ENCODE measurements at places on chromosomes 5 and 9. TPM values are rescaled to one million over a fixed set of nuclear protein-coding genes. Genes with fewer than 3 reads are reported as not detected.
A peak's percentile ranks its signal among the peaks of the same experiment; 100 is the strongest.

GPX3 gene
- 160 TPM for total RNA-seq

PFN3 gene
- not detected for total RNA-seq

- no peak for DNase-seq
Measured at GRCh38 chr5:8949908-8950307, 596.0 kb downstream of the SEMA5A start.

GRCh38 chr5:38695021-38695958, 138.8 kb upstream of the LIFR start:
- DNase-seq: no peak

GRCh38 chr5:181223058-181223728, at the start of gene TRIM41:
TSS of gene TRIM41 (plus strand) at chr5:181223281. CDS start at chr5:181224000, 719 bp downstream.
- DNase-seq: peak; percentile 99

LVRN gene
- total RNA-seq: 0.49 TPM

DNA sequence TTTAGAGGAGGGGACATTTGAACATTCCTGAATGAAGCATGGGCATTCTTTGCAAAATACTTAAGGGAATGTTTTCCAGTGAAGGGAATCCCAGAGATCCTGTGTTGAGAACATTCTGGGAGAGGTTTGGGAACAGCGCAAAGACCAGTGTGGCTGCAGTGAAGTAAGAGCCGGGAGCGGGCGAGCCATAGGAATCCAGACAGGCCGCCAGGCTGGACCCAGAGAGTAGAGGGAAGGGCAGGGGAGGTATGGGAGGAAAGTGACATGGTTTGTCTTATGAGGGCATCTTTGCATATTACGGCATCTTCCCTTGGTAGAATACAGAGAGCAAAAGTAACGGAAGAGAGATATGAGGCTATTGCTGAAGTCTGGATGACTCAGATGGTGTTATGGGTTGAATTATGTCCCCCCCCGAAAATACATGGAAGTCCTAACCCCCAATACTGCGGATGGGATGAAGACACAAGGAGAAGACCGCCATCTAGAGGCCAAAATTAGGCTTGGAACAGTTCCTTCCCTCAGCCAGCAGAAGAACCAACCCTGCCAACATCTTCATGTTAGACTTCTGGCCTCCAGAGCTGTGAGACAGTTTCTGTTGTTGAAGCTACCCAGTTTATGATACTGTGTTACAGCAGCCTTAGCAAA, 268.2 kb downstream of the MAST4 start:
- DNase-seq: no peak

DNA sequence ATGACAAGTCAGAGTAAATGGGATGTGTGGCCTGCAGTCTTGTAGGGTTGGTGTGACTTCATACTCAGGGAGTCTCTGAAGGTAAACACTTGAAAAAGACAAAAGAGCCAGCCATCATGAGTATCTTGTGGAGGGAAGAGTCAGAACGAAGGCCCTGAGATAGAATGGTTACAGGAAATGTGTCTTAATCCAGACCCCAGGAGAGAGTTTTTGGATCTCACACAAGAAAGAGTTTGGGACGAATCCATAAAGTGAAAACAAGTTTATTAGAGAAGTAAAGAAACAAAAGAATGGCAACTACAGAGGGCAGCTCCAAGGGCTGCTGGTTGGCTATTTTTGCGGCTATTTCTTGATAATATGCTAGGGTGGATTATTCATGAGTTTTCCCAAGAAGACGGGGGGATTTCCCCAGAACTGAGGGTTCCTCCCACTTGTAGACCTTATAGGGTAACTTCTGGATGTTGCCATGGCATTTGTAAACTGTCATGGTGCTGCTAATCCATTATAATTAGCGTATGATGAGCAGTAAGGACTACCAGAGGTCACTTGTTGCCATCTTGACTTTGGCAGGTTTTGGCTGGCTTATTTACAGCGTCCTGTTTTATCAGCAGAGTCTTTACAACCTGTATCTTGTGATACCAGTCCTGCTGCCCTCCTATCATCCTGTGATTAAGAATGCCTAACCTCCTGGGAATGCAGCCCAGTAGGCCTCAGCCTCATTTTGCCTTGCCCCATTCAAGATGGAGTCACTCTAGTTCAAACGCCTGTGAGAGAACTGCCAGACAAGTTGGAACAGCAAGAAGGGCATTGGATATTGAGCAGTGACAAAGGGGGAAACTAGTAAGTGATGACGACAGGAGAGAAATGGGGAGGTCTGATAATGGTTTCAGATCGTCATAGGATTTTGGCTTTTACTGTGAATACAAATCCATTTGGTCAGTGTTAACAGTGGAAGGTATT, 34.0 kb downstream of the MTRR start:
- no peak for DNase-seq

DNA sequence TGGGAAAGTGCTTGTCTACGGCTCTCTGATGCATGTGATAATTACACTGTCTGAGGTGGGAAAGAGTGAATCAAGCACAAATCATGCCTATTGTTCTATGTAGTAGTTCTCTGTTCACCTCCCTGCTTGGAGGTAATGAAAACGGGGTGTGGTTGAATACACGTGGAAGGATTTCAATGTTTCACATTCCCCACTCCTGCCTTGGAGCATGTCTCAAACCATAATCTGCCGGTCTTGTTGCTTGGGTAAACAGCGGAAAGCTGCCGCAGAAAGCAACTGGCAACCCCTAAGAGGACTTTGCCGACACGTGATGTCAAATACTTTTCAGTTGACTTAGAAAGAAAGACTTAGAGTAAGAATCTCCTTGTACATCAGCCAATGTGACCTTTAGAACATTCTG, 63.5 kb upstream of the MOCS2 start:
- no peak for DNase-seq

DNA sequence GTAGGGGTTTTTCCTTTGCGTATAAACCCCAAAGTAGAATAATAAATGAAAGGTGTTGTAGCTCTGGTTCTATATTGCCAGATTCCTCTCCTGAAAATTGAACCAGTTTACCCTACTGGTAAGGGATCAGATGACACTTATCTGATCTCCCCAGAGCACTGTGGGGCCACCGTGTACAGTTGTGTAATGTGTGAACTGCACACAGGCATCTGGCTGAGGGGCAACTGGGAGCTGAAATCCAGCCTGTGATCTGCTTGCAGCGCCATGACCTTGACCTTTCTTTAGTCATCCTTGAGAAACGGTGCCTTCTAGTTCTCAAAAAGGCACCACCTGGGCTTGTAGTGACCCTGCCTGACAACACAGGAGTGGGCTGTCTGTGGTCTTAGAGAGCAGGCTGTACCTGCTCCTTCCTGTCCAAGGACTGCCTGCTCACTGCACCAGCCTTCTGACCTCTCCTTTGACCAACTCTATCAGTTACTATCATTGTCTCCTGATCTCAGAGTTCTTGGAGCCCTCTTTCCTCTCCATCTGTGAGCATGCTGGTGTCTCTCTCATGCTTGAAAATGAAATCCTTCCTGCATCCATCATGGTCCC, 40.2 kb downstream of the PDE6A start:
- no peak for DNase-seq

DNA sequence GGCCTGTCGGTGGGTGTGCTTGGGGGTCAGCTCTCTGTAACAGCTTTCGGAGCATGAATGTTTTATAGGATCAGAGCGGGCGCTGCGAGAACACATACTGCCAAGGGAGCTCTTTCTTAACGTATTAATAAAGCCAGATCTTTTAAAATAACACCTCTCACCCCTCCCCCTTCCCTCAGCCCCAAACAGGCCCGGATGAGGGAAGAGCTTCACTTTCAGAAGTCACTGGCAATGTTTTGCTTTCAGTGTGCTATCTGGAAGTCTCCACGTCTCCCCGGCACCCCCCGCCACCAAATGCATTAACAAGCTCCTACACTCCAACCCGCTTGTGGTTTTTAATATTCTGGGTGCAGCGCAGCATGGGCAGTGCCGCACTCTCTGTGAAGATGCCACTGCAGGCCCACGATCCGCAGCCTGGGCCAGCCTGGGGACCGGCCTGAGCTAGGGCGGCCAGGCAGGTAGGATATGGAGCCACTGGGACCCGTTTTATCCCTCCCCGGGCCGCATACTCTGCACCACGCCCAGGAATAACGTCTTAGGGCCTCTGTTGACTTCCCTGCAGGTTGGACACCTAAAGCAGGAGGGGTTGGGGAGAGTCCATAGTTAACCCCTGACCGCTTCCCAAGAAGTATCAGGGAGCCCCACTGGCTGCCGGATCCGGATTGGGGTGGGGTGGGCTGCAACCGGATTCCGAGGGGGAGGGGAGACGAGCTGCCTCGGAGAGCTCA, 12.6 kb downstream of the NR2F1 start:
- DNase-seq: no peak

DNA sequence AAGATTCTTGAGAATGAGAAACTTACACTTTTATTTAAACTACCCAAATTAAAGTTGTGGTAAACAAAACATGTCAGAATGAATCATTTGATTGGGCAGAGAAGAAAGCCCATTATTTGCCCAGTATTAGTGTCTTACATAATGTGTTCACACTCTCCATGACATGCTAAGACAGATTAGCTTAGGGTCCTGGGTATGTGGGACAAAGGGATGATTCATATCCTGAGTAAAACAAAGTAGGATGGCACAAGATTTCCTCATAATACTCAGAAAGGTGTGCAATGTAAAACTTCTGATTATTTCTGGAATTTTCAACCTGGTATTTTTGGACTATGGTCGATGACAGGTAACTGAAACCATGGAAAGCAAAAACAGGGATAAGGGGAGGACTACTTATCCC, 183.9 kb upstream of the POU5F2 start:
- no peak for DNase-seq

All from ureter (tissue), 1 donor.